ENCODE measurements at places on chromosomes 2 and 18.

DNA sequence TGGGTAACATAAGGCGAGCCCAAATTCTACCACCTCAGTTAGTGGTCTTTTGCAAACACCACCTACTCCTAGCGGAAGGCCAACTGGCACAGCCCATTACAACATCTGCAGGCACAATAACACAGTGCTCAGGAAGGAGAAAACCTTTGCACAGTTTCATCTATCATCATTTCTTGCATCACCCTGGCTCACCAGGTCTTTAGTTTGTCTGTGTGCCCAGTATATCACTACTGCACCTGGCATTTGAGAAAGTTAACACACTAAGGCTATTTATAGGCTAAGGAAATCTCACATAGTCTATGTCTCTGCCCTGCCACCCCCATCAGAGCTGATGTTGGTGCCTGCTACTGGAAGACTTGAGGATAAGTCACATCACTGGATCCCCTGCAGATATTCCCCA, 484.0 kb downstream of the SATB2 start:
- DNase-seq = no peak

DNA sequence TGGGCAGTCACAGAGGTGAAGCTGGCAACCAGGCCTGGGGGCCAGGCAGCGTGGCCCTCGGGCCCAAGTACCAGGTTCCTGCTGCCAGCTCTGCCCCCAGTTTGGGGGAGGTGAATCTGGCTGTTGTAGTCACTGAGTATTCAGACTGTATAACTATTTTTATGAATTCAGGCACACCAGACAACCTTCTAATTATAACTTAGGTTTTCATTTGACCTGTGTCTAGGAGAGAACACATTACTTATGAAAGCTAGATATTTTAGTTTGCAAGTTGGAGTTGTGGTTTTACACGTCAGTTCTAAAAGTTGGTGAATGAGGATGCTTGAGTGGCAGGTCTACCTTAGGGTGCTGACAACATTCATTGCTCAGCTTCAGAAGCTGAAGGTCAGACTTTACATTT, 71.7 kb downstream of the LIMS1 start:
- no peak for DNase-seq

GRCh38 chr2:129904532-129905446, 74.7 kb upstream of the RAB6C start:
- DNase-seq = no peak

DNA sequence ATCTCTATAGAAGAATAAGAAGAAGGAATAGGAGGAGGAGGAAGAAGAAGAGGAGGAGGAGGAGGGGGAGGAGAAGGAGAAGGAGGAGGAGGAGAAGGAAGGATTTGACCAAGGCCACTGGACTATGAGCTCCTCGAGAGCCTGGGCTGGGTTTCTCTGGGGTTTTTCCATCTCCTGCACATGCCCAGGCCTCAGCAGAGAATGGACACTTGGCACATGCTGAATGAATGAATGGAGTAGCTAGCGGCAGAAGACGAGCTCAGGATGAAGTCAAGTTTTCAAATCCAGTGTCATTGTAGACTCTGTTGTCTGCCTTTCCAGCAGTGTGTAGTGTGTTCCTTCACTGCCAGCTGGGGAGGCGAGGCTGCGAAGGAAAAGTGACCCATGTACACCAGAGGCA, 2.2 kb downstream of the MYO7B start:
- DNase-seq = no peak

GRCh38 chr2:14256890-14257289, 375.6 kb upstream of the LRATD1 start:
- DNase-seq = no peak

DNA sequence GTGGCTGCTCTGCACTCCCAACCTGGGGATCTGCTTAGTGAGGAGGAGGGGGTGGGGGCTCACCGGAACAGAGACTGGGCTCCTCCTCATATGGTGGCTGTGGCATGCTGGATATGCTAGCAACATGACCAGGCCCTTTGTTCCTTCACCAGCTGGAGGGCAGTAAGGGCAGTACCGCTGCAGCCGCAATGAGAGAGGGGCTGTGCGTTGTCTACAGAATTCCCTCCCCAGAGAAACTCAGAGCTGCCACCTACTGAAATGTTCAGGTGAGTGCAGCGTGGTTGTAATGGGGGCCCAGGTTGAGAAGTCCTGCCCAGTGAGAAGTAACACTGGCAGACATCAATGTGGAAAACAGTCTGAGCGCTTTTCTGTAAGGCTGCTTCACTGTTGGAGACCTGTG, 1211.9 kb upstream of the NXPH2 start:
- DNase-seq = no peak

- DNase-seq = no peak
Observed at GRCh38 chr2:43184339-43184895, 42.0 kb downstream of the ZFP36L2 start.

GRCh38 chr2:10721396-10722251, at the start of gene ATP6V1C2:
Gene ATP6V1C2 (plus strand): TSS chr2:10721630. CDS start chr2:10722850, 1,220 bp downstream.
- DNase-seq = no peak

GRCh38 chr2:216918088-216918680, 58.3 kb upstream of the TNP1 start:
- no peak for DNase-seq

- no peak for DNase-seq
Observed at GRCh38 chr18:29849144-29849543, 1193.4 kb downstream of the DSC3 start.

- DNase-seq = no peak
Observed at GRCh38 chr2:101717071-101717845, 19.8 kb downstream of the MAP4K4 start.
